Stimulated activated CD4-positive, alpha-beta T cell treated with anti-CD3 and anti-CD28 coated beads, TNF-alpha, amount 100 ng/mL, for 4 hours (primary cell): ENCODE measurements at places on chromosomes 2 and 18.

- DNase-seq, result no peak
Measured at GRCh38 chr2:66553370-66553769, 118.4 kb downstream of the MEIS1 start.

GRCh38 chr2:167972020-167972419 is 275.4 kb downstream of the STK39 start:
- DNase-seq, result no peak

- no peak for DNase-seq
Measured at GRCh38 chr18:21242141-21242779, at the start of gene GREB1L. Gene GREB1L, plus strand, starts transcription at chr18:21242232. Its CDS starts 141,287 bp downstream, at chr18:21383519.

- DNase-seq, result no peak
Measured at GRCh38 chr2:86078774-86079545, 26.7 kb downstream of the POLR1A start.

DNA sequence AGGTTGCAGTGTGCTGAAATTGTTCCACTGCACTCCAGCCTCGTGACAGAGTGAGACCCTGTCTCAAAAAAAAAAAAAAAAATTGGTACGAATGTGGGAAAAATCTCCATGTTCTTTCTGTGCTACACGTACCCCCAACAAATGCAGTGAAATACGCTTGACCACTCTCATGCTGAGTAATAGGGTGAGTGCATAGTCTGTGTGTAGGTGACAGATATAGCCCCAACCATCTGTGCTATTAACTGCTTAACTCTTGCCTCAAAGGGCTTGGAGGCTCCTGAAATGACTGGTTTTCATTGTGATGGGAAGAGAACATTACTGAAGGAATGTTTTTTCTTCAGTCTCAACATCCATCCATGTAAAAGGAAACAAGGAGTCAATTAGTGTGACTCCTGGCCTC is 15.7 kb downstream of the LYPD1 start:
- no peak for DNase-seq

DNA sequence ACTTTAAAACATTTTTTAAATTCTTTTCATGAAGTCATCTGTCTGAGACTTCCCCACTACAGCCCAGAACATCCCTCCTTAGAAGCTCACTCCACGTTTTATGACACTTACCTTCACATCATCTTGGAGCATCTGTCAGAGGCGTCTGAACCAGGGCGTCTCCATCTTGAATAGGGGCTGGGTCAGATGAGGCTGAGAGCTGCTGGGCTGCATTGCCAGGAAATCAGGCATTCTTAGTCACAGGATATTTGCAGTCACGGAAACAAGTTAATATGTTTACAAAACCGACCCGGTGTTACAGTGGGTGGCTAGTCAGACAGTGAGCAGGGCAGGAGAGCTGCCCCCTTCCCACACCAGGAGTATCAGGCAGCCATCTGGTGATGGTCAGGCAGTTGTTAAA is 456.5 kb downstream of the FBXO15 start:
- DNase-seq, result no peak

GRCh38 chr2:59456285-59456684 is 1097.2 kb downstream of the BCL11A start:
- DNase-seq, result no peak

GRCh38 chr18:74411475-74411874 is 45.6 kb downstream of the DIPK1C start:
- DNase-seq, result no peak

GRCh38 chr2:86360776-86361175 is 23.4 kb upstream of the REEP1 start:
- DNase-seq, result no peak

DNA sequence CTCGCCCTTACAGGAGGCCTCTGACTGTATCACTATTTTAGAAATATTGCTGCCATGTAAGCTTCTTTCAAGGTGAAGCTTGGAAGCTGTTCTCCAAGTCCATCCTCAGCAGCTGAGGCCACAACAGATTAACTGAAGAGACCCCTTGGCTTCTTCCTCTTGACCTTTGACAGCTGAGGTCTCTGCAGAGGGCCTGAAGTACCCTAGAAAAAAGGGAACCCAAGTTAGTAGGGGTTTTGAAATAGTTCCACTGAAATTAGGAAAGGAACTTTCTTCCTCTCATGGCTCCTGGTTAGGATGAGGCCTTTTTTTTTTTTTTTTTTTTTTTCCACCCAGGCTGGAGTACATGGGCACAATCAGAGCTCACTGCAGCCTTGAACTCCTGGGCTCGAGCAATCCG is 15.5 kb upstream of the IHH start:
- no peak for DNase-seq
